Panc1 (cell line): ENCODE measurements at places on chromosomes 2 and 18. TPM values are rescaled to one million over a fixed set of nuclear protein-coding genes. Genes with fewer than 3 reads are reported as not detected.

DNA sequence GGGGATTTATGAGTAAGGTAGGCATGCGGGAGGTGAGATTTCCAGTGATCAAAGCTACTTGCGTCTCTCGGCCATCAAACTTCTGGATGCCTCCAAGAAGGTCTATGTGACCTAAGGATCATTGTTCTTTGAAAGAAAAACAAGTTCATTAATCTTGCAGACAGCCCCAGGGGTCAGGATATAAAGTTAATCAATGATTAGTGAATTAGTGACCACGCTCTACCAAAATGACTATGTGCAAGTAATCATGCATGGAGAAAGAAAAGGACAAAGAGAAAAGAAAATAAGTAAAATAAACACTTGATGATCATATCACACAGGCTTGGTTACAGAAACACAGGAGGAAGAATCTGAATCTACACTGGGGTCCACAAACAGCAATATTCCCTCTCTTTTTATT is 42.5 kb upstream of the BCL11A start:
- DNase-seq = no peak

GRCh38 chr18:43774497-43774896 is 497.2 kb upstream of the SYT4 start:
- DNase-seq = no peak

DNA sequence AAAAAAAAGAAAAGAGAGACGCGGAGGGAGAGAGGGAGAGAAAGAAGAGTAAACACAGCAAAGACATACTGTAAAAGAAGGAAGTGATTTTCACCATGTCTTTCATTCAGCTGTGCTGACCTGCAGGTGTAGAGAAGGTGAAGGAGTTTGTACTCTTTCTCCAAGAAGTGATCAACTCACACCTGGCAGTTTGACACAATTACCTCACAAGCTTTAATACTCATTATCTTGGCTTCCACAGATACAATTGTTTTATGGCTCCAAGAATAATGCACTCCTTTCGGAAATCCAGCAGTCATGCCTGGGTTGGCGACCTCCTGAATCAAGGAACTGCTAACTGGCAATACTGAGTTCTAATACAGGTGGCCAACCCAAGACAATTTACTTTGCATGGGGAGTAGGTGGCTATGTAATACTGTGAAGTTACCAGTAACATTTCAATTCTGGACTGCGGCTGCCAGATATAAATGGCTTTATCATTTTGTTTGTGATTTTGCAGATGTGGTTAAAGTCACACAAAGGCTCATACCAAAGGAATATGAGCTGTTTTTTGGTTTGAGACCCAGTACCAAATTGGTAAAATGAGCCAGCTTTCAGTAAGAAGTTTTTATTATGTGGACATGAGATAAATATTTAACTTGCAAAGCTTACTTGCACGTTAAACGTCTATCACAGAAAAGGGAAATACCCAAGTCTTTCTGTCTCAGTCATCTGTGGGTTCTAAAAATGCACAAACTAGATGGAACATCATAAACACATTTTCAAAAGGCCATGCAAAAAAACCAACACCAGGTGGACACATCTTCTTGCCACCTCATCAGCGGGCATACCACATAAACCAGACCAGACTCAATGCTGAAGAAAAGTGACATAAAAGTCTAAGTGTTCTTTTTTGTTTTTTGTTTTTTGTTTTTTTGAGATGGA is 69.3 kb downstream of the NCKAP5 start:
- no peak for DNase-seq

- DNase-seq = no peak
These were observed 155.6 kb downstream of the TTC27 start for GRCh38 chr2:32783469-32783868.

DNA sequence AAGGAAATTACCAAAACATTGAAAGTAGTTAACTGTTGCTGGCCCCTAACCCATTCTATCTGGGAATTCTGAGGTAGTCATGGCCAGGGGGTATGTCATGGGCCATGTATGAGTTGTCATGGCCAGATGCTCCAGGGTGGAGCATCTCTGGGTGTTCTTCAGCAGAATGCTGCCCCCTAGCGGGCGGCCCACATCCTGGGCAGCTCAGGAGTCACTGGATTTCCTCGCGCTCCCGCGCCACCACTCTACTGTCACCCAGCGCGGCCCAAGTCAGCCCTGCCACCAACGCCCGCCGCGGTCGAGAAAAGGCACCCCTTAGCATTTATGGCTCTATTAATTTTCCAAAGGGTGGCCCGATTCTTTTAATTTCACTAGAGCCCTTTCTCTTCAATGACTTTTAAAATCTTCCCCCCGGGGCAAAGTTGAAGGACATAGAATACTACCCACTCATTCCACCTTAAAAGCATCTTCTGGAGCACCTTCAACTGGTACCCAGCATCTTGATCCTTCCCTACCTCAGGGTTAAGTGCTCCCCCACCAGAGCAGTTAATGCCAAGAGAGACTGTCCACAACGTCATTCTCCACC is 41.6 kb downstream of the PKDCC start:
- DNase-seq = no peak

DNA sequence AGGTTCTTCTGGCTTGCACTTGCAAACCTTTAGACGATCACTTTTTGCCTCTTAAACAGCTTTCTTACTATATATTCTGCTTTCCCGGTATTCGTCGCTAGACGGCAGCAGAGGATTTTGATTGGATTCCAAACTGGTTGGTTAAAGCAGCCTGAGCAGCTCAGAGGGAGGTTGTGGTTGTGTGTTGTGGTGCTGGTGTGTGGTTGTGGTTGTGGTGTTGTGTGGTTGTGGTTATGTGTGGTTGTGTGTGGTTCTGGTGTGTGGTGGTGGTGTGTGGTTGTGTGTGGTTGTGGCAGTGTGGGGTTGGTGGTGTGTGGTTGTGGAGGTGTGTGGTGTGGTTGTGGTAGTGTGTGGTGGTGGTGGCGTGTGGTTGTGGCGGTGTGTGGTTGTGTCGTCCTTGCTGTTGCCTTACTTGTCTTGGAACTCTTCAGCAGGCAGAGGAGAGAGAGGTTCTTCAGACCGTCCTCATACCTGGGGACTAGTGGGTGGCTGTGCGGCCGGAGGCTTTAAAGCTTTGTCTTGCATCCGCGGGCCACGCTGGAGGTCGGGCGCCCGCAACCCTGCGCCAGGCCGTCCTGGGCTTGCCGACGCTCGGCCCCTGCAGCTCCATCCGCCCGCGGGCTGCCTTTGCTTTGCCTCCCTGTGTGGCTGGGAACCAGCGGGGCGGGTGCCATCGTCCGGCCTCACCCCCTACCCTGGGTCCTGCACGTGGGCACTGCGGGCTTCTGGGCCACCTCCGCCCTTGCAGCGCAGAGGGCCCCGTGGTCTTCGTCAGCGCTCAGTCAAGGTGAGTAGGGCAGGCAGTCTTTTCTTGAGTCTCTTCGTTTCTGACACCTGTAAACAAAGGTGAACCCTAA is 190.8 kb downstream of the ARHGAP28 start:
- DNase-seq = peak; percentile 38

Gene ALKAL2
- total RNA-seq = not detected

DNA sequence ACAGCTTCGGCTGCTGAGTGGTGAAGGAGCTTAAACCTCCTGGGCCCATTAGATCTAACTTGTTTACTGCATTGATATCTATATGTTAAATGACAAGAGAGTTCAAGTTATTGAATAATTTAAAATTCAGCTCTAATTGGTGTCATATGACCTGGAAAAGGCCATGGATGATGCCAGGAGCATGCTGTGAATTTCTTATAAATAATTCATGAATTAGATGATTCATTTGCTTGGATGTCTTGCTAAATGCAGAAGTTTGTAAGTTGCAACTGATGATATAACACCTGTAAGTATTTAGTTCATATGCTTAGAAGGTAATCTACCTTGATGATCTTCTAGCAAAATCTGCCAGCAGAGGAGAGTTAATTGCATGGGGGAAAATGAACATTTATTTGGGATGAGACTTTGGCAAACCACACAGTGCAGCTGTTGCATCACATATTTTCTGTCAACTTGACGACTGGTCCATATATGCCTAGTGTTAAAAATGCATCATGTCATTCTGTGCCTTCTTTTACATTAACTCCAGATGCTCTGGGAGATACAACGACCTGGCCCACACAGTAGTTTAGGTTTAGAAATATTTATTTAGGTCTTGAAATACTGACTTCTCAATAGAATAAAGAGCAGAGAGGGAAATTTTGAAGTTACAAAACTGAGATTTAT is 226.3 kb downstream of the KIAA1328 start:
- DNase-seq = no peak

Gene DHRS9
- total RNA-seq = 0.21 TPM

- no peak for DNase-seq
These were observed 106.1 kb upstream of the NETO1 start for GRCh38 chr18:72973841-72974240.

- DNase-seq = no peak
These were observed 290.8 kb upstream of the MYT1L start for GRCh38 chr2:2621855-2622254.

- no peak for DNase-seq
These were observed 59.4 kb upstream of the RPE start for GRCh38 chr2:209942936-209943605.

GRCh38 chr18:51506811-51507210 is 309.3 kb upstream of the MEX3C start:
- no peak for DNase-seq

DNA sequence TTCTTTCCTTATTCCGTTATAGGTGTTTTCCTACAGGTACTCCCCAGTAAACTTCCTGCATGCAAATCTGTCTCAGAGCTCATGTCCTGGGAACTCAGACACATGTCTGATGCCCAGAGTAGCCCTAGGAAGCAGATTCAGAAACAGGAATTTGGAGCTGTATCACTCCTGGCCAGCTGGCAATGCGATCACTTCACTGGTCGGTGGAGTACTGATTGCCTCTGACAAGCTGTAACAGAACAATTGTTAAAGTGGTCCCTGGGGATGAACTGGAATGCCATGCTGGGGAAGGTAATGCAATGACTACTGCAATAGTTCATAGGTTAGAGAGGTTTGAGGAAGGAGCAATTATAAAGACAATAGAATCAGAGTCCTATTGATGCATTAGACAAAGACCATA is 131.6 kb upstream of the DOCK10 start:
- no peak for DNase-seq

Gene SOX11
- total RNA-seq = not detected

DNA sequence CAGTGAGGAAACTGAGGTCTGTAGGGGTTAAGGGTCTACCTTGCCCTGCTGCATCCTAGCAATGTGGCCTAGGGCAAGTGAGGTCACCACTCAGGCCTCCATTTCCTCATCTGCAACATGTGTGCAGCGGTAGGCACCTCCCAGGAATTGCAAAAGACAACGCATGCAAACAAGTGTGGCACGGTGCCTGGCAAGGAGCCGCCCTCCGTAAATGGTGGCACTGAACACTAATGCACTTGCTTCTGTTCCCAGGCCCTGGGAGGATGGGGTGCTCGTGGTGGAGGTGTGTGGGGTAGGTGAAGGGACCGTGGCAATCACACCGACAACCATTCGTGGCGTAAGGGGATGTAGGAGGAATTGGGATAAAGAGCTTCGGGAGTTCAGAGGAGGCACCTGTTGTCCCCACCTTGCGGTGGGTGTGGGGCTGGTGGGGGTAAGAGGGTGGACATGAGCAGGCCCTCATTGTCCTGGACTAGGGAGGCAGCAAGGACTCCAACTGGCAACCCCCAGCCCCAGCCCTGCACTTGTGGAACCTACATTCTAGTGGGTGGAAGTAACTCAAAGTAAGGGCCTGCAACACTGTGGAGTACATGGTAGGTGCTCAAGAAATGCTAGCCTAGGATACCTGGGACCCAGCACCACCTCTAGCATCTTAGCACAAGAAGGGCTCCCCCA is 26.0 kb downstream of the ATOH8 start:
- DNase-seq = no peak

- DNase-seq = no peak
These were observed 465.7 kb upstream of the NRP2 start for GRCh38 chr2:205216580-205216979.

DNA sequence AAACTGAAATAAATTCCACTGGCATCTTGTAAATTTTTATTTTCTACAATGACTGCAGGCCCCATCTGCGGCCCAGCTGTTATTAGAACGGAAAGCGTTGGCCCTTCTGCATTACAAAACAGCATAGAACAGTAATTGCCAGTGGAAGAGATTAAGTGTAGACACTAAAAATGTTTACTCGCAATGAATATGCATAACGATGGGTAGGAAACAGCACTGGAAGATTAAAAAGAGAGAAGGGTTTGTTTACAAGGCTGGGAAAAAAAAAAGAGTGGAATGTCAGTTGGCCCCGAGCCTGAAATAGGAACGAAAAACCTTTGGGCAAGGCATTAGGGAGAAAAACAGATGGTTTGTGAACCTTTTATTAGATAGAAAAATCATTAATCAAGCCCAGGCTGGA is 275.9 kb upstream of the TCF4 start:
- no peak for DNase-seq

Gene DNAJC10
- total RNA-seq = 122 TPM

GRCh38 chr2:116042530-116042929 is 1600.1 kb downstream of the DPP10 start:
- no peak for DNase-seq

GRCh38 chr2:28601616-28602015 is 105.8 kb downstream of the PLB1 start:
- DNase-seq = no peak

- no peak for DNase-seq
These were observed 502 bp downstream of the TUBB6 start for GRCh38 chr18:12308386-12309100.

DNA sequence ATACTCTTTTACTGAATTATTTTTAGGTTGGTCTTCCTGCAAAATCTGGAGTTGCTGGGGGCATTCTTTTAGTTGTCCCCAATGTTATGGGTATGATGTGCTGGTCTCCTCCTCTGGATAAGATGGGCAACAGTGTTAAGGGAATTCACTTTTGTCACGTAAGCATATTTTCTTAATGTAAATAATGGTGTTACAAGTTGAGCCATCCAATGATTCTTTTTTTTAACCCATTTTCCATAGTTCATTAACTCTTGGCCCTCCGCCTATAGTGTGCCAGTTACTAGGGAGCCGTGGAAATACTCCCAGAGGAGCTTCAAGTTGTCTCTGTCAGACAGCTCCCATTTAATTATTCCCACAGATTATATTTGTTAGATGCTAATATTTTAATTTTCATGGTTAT is 49.8 kb downstream of the GLS start:
- DNase-seq = no peak

GRCh38 chr2:31903109-31903780 is 107.6 kb downstream of the MEMO1 start:
- DNase-seq = no peak

Gene CTNNA2
- 0.54 TPM for total RNA-seq

Gene ZC3H6
- 5.3 TPM for total RNA-seq

- no peak for DNase-seq
These were observed 493.2 kb downstream of the PID1 start for GRCh38 chr2:228777855-228778355.

Gene MRO
- total RNA-seq = not detected

Gene MAPRE3
- total RNA-seq = 11.6 TPM
